ENCODE measurements at places on chromosomes 7 and 10.

GRCh38 chr7:957418-958220 lies 3.1 kb upstream of the ADAP1 start:
- no peak for DNase-seq

- no peak for DNase-seq
Measured at GRCh38 chr10:123552760-123553554, 113.2 kb upstream of the GPR26 start.

GRCh38 chr7:93165447-93165846 lies 17.3 kb upstream of the SAMD9L start:
- DNase-seq: no peak

- DNase-seq: no peak
Measured at GRCh38 chr7:139687980-139688632, 89.7 kb downstream of the HIPK2 start.

GRCh38 chr7:67512481-67512880 lies 515.8 kb downstream of the TYW1 start:
- no peak for DNase-seq

DNA sequence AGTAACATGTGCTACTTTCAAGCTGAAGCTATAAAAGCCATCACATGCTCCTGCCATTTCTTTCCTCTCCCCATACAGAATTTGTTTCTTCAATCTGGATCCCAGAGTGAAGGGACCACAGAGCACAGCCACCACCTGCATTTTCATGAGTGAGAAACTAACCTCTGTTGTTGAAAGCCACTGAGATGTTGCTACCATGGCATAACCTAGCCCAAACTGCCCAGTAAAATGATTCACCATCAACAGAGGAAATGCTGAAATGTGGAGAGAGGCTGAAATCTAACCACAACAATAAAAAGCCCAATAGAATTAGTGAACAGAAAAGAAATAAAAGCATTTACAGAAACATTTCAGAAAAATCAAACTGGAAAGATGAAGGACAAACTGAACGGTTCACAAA lies 125.2 kb downstream of the AMPH start:
- no peak for DNase-seq

- no peak for DNase-seq
Measured at GRCh38 chr10:65765006-65765541, 1160.8 kb upstream of the LRRTM3 start.

- no peak for DNase-seq
Measured at GRCh38 chr7:66331883-66332282, 126.7 kb downstream of the TPST1 start.

- DNase-seq: no peak
Measured at GRCh38 chr7:76998285-76998589, 33.9 kb downstream of the SPDYE17 start.

- DNase-seq: no peak
Measured at GRCh38 chr10:93598157-93598556, 2.9 kb downstream of the RBP4 start.

- DNase-seq: no peak
Measured at GRCh38 chr7:5625938-5626337, 155.5 kb downstream of the RNF216 start.

GRCh38 chr10:14958872-14959220 lies 342 bp upstream of the MEIG1 start:
- no peak for DNase-seq

GRCh38 chr7:91784469-91784868 lies 96.0 kb downstream of the MTERF1 start:
- DNase-seq: no peak

DNA sequence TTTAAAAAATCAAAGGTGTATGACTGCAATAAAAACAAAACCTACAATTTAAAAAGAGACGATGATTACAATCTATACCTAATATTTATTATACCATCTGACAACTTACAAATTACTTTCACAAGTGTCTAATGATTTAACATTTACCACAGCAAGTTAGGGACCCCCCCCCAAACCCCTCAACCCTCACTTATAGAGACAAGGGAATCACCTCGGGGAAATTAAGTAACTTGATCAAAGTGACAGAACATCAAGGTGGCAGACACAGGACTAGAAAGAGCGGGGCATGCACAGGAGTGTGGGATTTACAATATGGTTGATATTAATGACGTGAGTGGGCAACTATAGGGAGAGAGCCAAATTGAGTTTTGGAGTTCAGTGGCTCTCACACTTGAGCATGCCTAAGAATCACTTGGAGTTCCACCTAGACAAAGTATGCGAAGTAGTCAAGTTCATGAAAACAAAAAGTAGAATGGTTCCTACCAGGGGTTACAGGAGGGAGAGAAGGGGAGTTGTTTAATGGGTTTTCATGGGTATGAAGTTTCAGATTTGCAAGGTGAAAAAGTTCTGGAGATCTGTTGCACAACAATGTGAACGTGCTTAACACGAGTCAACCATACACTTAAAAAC lies 43.4 kb downstream of the SGMS1 start:
- DNase-seq: no peak

DNA sequence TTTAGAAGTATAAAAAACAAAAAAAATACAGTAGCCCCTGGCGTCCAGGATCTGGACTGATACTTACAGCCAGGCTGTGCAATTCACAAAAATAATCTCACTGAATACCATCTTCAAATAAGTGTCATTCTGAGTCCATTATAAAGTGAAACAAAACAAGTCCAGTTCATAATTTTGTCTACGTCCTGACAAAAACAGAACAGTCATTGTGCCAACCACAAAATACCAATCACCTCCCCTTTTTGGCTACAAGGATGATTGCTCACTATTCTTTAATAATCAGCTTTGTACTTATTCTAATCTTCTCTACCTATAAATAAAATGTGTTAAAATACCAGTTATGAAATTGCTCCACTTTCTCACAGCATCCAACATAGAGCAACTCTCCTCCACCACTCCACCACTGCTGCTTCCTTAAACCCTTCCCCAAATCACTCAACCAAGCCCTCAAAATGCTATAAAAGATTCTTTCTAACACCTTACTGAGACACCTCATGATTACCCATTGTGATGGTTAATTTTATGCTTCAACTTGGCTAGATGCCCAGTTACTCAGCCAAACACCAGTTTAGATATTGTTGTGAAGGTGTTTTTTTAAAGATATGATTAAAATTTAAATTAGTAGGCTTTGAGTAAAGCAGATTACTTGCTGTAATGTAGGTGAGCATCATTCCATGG lies 479.8 kb upstream of the SEMA3A start:
- DNase-seq: no peak

- no peak for DNase-seq
Measured at GRCh38 chr7:157602581-157602980, 265.8 kb downstream of the DNAJB6 start.

- DNase-seq: no peak
Measured at GRCh38 chr10:97462309-97462708, 16.3 kb downstream of the ZDHHC16 start.

DNA sequence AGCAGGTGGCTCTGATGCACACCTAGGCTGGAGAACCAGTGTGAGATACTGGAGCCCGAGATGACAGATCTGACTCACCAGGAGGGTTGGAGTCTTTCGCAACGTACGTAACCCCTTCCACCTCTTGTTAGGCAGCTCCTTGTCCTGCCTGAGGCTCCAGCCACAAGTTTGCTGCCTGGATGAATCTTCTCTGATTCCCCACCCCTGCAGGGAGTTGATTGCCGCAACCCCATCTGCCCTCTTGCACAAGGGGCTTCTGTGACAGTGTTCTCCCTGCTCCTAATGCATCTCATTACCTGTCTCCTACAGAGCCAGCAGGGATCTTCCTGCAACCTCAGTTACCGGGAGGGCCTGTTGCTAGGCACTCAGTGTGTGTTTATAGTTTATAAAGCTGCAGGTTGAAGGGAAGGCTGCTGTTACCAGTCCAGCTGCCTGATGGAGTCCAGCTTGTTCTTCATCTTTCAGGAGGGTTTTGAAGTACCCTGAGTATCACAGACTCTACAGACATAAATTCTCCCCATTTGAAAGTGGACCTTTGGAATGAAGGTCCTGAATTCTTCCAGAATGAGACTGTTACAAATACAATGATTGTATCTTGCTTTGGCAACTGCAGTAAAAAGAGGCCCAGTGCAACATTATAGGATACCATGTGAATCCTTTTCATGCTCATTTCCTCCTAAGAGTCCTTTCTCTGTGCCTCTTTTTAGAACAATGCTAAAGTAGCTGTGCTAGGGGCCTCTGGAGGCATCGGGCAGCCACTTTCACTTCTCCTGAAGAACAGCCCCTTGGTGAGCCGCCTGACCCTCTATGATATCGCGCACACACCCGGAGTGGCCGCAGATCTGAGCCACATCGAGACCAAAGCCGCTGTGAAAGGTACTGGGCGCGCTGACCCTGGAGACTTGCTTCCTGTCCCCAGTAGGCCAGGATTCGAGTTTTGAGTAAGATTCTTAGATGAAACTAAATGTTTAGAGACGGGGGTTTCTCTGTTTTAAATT lies 6.5 kb downstream of the MDH2 start:
- no peak for DNase-seq

DNA sequence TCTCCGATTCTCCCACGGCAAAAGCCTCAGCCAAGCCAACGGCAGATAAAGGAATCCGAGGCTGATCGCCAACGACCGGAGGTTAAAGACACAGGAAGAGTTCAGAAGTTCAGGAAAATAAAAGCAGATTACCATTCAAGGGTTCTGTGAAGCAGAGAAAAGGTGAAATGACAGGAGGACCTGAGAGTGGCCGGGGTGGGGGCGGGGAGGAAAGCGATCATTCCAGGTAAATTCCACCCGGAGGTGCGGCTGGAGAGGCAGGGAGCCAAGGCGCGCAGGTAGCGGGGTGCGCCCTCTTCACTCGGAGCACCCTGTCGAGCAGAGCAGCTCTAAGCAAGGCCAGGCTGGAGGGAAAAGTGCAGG lies 35.3 kb upstream of the SEPHS1 start:
- no peak for DNase-seq

GRCh38 chr10:14507781-14508180 lies 177.1 kb upstream of the FRMD4A start:
- DNase-seq: no peak

DNA sequence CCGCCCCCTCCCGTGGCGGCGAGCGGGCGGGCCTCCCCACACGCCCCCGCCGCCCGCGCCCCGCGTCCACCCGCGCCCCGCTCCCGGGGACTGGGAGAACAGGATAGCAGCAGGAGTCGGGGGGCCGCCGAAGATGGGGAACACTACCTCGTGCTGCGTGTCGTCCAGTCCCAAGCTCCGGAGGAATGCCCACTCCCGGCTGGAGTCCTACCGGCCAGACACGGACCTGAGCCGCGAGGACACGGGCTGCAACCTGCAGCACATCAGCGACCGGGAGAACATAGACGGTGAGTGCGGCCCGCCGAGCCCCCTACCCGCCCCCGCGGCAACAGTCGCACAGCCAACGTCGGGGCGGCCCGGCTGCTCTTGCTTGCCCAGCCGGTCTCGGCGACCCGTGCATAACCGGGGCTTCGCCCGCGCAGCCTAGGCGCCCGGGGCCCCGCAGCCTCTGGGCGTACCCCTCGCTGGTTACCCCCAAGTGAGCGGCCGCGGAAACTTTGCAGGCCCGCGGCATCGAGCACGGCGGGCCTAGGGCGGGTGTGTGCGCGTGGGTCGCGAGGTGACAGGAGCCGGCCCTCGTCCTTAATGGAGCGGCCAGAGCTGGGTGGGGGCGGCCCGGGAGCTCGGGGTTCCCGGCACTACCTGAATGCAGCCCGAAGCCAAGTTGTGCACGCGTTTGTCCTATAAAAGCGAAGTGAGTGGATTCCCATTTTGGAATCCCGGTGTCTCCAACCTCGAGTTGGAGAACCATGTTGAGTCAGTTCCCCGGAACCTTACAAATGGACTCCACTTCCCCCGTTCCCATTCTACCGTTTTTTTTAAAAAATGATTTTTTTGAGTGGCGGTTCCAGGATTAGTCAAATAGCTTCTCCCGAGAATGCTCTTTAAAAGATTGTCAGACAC lies 863 bp downstream of the CCNY start:
- DNase-seq: no peak

DNA sequence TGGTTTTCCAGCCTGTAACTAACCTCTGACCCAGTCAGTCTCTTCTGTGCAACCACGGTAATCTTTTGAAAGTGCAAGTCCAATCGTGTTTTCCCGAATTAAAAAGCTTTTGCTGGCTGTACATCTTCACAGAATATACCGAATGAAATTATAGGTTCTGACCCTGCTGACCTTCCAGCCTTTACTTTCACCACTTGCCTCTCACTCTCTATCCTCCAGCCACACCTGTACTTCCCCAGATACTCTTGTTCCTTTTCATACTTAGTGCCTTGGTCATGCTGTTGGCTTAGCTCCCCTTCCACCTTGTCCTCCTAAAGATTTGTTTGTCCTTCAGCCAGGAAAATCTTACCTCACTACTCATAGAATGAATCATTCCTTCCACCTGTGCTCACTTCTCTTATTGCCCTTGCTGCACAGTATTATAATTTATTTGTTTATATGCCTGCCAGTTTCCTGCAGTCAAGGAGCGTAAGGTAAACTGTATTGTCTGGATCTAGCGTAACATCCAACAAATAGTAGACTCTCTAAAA lies 2.3 kb upstream of the PNPLA8 start:
- DNase-seq: no peak

GRCh38 chr10:50622706-50623662 lies 772 bp downstream of the SGMS1 start:
- peak; percentile 69 for DNase-seq

GRCh38 chr10:58017719-58018367 lies 249.9 kb downstream of the IPMK start:
- no peak for DNase-seq

Measured in CD8-positive, alpha-beta T cell (primary cell).